ENCODE measurements at places on chromosomes 16 and 17.
A peak's percentile ranks its signal among the peaks of the same experiment; 100 is the strongest.

DNA sequence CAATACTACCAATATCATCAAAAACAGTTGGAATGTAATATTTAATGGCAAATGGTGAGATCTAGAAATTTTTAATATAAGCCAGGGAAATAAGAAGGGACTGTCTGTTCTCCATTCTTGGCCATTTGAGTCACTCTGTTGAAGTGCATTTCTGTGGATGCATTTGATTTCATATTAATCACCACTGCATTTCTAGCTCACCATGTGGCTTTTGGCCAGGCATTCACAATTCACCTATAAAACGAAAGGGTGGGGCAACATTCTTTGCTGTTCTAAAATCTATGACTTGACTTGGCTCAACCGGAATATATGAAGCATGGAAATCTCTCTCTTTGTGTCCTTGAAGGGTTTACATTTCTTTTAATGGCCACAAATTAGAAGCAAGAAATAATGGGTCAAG, 483.0 kb downstream of the SLC39A11 start:
- DNase-seq = peak; percentile 70

DNA sequence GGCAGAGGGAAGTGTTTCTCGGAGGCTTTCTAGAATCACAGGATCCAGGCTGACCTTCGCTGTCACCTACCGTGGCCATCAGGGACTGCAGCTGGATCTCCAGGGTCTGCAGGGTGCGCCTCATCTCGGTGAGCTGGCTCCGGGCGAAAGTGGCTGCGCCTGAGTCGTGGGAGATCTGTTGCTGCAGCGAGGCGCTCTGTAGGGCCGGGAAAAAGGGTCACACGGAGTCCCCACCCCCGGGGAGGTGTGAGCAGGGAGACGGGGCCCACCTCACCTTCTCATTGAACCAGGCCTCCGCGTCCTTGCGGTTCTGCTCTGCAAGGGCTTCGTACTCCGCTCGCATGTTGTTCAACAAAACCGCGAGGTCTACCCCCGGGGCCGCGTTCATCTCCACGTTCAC, 2.9 kb downstream of the KRT28 start:
- no peak for DNase-seq

GRCh38 chr16:3092501-3092941, 6.6 kb downstream of the ZSCAN10 start:
- no peak for DNase-seq

DNA sequence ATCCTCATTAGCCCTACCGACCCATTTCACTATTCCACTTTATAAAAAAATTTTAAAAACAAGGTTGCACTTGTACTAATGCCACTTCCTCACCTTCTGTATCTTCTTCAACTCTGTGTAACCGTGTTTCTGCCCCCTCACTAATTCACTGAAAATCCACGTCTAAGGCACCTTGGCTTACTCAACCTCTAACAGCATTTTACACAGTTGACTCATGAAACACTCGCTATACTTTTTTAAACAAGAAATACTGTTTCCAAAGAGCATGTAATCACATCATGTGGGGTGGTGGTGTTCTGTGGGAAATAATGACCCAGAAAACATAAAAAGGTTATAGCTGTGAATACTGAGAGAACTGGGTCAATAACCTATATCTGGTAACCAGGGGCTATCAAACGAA, 79.9 kb downstream of the NCOR1 start:
- DNase-seq = no peak

DNA sequence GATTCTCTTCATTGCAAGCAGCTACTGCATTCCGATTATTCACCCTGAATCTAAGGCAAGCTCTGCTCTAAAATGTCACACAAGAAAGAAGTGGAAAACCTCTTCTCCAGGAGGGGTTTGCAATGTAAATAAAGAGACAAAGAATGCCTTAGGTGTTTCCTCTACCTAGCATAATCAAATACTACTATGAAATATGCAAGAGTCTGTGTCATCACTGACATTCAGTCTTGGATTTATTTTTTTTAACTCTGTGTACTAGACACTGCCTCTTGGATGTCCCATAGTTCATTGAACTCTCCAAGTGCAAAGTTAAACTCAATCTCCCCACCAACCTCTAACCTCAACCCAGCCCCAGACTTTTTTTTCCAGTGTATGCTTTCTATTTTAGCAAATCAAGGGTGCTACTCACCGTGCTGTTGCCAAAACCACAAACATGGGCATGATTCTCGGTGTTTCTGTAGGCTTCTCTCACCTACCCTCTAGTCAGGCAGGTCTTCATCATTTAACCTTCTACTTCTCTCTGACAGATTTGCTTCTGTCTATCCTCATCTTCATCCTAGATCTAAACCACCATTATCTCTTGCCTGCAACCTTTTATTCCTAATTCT, 329.1 kb downstream of the CDH13 start:
- DNase-seq = no peak

- peak; percentile 66 for DNase-seq
These were observed 201.7 kb upstream of the NLRP1 start for GRCh38 chr17:5785867-5786509.

DNA sequence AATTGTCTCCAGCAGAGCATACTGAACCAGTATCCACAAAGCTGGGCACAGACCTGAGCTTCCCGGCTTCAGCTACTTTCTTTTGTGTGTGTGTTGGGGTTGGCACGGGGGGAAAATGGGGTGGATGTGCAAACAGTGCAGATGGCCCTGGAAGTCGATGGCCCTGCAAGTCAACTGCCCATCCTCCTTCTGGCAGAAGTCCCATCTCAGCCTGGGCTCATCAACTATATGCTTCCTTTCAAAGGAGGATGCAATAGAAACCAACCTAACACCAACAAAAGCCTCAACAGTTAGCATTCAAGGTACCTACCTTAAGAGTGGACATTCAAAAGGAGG, 55.7 kb downstream of the SOX9 start:
- no peak for DNase-seq

GRCh38 chr17:82148997-82149396, 51.0 kb upstream of the FASN start:
- no peak for DNase-seq

DNA sequence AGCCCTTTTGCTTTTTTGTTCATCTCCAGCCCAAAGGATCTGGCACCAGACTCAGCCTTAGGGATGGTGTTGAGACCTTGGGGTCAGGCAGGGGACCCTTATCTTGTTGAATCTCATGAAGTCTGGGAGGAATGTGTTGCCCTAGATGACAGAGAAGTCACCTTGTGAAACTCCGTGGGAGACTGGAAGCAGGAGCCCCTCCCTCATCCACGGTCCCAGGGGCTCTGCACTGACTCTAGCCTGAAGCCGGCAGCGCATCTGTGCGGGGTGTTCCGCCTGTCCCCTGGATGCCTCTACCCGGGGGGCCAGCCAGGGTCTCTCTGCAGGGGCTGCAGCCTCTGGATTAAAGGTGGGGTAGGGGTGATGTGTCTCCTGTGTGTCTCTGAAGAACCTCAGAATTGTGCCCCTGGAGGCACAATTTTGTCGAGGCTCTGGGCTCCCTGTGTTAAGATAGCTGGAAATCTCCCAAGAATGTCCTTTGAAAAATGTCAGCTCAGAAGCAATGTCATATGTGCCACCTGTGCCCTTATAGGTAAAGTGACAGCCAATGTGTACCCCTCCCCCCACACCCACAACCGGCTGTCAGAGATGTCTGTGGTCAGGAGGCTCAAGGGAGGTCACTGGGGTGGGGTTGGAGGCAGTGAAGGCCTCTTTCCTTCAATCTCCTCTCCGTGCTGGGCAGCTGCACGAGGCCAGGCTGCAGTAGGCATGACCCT, 32.1 kb upstream of the CDC42EP4 start:
- no peak for DNase-seq

Measured in fibroblast of skin of abdomen (primary cell).